ENCODE measurements at places on chromosomes 3 and 15.

- DNase-seq: peak; percentile 3
These were observed 135.8 kb downstream of the LRRK1 start for GRCh38 chr15:101054991-101055390.

DNA sequence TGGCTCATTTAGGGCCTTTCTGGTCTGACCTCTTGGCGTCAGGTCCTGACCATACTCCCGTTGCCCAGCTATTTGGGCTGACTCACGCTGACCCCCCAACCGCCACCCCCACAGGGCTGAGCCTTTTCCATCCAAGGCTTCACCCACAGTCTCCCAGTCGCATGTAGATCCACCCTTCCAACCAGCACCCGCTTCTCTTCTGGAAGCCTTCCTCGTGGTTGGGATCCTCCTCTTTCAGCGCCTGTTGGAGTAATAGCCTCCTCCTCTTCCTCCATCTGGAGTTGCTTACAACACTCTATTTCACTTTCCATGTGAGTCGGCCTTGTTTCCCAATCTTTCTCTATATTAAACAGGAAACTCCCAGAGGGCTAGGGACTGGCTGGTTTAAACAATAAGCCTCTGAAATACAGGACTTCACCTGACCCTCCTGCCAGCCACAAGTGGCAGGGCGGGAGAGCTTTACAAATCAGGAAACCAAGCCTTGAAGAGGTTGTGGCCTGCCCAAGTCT lies 2.1 kb upstream of the ALAS1 start:
- DNase-seq: no peak

DNA sequence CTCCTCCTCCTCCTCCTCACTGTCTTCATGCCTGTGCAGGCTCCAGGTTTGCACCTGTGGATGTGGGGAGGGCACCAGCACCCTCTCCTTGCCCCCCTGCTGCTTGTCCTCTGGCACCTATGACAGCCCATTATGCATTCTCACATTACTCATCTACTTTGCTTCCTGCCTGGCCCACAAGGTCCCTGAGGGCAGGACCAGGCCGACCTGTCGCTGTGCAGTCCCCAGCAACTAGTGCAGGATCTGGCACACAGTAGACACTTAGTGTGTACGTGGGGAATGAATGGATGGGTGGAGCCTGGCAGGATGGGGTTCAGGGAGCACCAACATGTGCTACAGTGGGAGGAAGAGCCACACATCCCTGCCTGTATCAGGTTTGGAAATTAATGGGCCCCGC lies 58.3 kb upstream of the TMEM115 start:
- no peak for DNase-seq

- no peak for DNase-seq
These were observed 24.6 kb upstream of the NECTIN3 start for GRCh38 chr3:111047042-111047441.

- DNase-seq: no peak
These were observed 44.0 kb downstream of the IDH2 start for GRCh38 chr15:90058308-90058707.

DNA sequence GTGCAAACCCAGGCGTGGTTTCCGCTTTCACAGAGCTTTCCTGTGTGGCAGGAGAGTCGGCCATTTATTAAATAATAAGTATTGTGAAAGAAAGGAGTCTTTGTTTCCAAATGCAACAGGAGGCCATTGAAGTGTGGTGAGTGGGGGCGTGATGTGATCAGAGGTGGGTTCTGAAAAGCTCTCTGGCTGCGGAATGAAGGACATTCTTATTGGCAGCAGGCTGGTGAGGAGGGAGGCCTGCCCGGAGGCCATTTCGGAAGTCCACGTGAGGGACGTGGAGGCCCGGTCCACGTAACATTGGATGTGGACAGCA lies 11.1 kb downstream of the ARNT2 start:
- DNase-seq: no peak
